ENCODE measurements at places on chromosomes 6 and 20. TPM values are rescaled to one million over a fixed set of nuclear protein-coding genes. Genes with fewer than 3 reads are reported as not detected.

HLA-DRB1 gene
- 80.2 TPM for total RNA-seq

DNA sequence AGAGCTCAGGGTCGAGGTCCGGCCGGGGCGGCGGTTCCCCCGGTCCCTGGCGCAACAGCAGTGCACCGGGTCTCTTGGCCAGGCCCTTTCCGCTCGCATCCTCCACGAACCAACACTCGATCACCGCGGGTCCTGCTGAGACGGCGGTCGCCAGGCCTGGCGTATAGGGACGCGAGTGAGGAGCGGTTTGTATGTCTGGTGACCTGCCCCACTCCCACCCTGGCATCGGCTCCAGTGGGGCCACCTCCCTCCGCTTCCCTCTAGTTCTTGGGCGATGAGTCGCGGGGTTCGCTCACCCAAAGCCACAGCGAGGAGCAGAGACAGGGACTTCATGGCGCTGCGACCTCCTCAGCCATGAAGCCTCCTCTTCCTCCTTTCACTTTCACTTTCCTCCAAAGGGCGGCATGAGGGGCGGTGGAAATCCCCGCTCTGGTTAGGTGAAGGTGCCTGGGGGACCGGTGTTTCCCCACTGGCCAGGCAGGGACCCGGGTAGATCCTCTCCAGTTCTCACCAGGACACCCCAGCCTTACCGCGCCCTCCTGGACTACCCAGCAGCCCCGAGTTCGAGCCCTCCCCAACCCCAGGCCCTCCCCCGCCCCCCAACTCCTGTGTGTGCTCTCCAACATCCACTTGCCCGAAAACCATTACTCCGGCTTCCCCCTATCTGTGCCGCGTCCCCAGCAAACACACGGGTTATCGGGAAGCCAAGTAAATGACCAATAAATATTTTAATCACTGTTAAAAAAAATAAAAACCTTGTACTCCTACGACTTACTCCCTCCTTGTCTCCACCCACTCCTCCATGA is at the start of gene TAPBP:
Gene TAPBP (minus strand): TSS at position 370 of the 806 bp plus-strand sequence. CDS start 37 bp downstream, at position 333.
- ATAC-seq: peak; percentile 6

OR2B6 gene
- not detected for total RNA-seq

- ATAC-seq: no peak
These were observed 975.8 kb upstream of the DEFB115 start for GRCh38 chr20:30281584-30282197.

- no peak for ATAC-seq
These were observed 34.0 kb upstream of the SCGN start for GRCh38 chr6:25617997-25618396.

ID4 gene
- 137 TPM for total RNA-seq

GRCh38 chr6:31378062-31378720 is 21.2 kb upstream of the HLA-B start:
- ATAC-seq: no peak

- no peak for ATAC-seq
These were observed 18.1 kb downstream of the CST9L start for GRCh38 chr20:23550227-23550626.

KIFC1 gene
- total RNA-seq: 0.67 TPM

DNA sequence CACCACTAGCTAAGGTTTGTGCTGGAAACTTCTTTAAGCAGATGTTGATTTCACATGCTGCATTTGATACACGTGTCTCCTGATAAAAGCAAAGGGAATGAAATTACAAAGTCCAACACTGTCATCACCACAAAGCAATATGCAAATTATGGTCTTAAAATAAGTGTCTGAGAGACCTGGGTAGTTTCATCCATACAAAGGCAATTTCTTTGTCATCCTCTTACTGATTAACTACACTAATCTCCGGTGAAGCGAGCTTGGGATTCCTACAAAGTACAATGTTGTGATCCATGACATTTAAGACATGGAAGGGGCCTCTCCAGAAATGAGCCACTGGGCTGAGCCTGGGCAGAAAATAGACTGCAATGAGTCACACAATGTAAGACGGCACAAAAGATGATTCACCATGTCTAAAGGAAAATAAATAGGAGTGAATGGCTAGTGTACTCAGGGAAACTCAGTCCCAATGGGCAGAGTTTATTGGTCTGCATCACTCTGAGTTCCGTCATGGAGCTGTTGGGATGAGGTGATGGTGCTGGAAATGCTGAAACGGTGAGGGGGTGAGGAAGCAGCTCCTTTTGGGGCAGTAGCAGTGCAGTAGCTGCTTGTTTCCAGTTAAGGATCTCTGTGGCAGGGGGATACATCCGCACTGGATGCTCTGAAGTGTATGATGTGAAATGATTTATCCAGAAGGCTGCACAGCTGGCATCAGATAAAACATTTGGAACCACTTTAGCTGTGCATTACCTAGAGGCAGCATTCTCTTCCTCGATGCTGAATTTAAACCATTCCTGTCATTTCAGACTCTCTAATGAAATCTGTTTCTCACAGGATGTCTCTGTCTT is 103.3 kb downstream of the IBTK start:
- peak; percentile 82 for ATAC-seq

CRISP2 gene
- total RNA-seq: not detected

GRCh38 chr20:5829241-5829809 is 79.1 kb downstream of the SHLD1 start:
- ATAC-seq: no peak

CRIP3 gene
- total RNA-seq: not detected

COL19A1 gene
- 4.8 TPM for total RNA-seq

MLIP gene
- total RNA-seq: 0.62 TPM

DNA sequence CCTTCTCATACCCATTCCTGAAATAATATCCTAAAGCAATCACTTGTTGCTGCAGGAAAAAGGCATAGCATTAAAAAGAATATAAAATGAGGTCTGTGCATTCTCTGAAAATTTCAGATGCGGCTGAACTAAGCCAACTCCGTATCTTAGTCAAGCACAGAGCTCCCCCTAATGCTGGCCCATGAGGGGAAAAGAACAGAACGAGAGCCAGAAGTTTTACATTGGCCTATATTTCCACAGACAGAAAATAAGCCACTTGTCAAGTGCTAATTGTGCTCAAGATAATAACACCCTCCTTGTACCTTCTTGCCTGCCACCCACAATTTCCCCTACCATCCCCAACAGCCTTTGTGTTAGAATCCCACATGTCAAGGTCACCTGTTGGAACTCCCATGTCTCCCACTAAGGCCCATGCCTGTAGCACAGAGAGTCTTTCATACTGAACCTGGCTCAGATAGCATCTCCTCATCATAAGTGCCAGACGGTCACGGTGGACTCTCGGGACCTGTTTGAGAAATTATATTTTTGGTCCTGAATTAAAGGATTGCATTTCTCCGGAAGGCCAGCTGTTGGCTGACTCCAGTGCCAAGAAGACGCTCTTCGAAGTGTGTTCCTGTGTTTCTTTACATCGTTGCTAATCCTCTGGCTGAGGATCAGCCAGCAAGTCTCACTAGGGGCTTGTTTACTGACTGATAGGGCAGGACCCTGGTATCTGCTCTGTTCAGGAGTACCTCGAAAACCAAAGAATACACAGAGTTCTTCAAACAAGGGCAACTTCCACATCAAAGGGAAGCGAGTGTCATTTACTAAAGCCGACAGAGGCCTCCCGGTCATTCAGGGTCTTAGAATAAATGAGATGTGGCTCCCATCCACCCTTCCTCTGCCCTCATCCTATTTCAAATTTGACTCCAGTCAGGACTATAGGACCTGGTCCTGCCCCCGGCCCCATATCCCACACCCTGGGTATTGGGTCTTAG is 183.4 kb upstream of the FBXL4 start:
- no peak for ATAC-seq

C20orf202 gene
- not detected for total RNA-seq

DNA sequence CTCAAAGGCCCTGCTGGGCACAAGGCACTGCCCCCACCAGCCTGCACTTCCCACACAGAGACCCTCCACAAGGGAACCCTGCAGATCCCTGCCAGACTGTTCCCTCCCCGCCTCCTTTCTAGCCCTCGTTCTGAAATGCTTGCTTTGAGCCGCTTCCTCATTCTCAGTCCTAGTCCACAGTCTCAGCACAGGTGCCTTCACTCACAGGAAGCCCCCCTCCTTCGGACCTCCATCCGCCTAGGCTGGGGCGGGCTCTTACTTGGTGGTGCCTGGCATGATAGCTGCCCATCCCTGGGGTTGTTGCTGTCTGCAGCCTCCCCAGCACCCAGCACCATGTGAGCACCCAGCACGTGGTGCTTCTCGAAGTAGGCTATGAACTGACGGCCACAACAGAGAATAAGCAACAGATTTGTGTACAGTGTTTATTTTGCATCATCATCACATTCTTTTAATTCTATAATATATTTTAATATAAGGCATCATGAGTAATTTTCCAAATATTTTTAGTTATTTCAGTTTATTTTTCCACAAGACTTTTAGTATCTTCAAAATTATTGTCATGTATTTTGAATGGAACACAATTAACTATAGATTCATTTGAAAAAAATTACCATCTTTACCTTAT is 12.3 kb downstream of the CST5 start:
- no peak for ATAC-seq

GRCh38 chr6:117446861-117447260 is 21.1 kb upstream of the ROS1 start:
- ATAC-seq: no peak

RAD21L1 gene
- total RNA-seq: not detected

SEL1L2 gene
- total RNA-seq: not detected

GRCh38 chr6:115982453-115982852 is 78.2 kb downstream of the FRK start:
- no peak for ATAC-seq

DNA sequence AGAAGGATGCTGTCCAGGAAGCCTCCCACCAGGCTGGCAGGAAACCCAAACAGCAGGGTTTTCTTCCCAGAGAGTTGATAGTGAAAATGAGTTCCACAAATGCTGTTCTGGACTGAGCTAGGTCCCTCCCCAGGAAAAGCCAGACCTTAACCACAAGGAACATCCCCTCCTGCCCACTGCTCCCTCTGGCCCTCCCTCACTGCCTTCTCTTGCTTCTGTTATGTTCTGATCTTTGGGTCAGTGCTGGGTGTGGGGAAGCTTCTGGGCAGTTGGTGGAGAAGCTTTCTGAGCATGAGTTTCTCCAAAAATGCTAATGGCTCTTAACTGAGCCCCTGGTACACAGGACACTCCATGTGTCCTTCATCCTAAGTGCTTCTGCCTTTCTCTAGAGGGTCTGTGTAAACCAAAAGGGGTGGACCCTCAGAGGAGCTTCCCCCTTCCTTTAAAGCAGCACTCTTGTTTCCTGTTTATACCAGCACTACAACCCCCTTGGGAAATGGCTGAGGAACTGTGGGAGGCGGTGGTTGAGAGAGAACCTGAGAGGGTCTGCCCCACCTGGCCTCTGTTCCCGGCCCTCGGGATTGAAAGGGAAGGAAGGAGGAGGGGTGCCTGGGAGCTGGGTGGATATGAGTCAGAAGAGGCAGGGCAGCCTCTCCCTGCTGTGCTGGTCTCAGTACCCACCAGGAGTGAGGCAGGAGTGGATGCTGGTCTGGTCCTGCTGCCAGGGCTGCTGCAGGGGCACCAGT is 42.0 kb downstream of the CDS2 start:
- peak; percentile 54 for ATAC-seq
